ENCODE measurements at places on chromosomes 5 and 9.

DNA sequence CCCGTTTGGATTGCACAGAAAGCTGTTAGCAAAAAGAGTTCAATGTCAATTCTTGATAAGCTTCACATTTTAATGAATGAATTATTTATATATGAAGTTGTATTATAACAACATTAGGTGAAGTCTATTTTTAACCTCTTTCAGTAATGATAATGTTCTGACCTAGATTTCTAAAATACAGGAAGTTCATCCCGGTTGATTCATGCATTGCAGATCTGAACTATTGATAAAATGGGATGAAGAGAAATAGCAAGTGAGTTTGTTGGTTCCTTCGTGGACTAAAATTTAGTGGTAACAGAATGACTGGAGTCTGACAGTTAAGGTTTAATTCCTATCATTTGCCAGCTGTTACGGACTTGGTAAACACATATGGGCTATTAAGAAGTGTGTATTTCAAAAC is 180.5 kb downstream of the PCSK1 start:
- no peak for DNase-seq

DNA sequence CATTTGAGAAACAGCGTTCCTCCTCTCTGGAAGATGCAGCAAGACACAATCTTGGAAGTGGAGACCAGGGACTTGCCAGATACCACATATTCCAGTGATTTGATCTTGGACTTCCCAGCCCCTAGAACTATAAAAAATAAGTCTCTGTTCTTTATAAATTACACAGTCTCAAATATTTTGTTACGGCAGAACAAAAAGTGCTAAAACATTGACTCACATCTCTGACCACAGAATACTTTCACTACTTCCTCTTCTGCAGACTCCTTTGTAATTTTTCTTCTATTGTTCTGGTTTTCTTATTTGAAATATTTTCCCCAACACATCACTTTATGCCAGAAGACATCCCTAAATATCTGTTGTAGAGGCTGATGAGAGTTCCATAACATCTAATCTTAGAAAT is 706.1 kb upstream of the CDH18 start:
- DNase-seq = no peak

- no peak for DNase-seq
Measured at GRCh38 chr9:126327006-126327713, 531 bp downstream of the MVB12B start.

GRCh38 chr9:20980832-20981455 is 50.5 kb downstream of the HACD4 start:
- no peak for DNase-seq

DNA sequence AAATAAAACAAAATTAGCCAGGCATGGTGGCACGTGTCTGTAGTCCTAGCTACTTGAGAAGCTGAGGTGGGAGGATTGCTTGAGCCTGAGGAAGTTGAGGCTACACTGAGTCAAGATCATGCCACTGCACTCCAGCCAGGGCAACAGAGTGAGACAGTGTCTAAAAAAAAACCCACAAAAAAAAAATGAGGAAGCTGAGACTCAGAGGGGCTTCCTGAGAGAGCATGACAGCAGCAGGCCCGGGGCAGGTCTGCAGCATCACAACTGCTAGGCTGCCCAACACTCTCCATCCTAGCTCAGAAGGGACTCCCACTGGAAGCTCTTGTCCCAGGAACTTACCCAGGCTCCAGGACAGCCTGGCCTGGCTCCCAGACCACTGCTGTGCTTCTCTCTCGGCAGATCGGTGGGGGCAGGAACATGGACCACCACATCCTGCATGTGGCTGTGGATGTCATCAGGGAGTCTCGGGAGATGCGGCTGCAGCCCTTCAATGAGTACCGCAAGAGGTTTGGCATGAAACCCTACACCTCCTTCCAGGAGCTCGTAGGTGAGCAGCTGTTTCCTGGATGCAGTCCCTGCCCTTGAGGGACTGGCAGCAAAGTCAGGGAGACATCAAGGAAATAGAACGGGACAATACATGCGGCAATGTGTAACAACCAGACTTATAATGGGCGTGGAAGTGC is 19.1 kb downstream of the PTGS1 start:
- DNase-seq = no peak

GRCh38 chr5:148214665-148215185 is 11.9 kb downstream of the SPINK6 start:
- no peak for DNase-seq

DNA sequence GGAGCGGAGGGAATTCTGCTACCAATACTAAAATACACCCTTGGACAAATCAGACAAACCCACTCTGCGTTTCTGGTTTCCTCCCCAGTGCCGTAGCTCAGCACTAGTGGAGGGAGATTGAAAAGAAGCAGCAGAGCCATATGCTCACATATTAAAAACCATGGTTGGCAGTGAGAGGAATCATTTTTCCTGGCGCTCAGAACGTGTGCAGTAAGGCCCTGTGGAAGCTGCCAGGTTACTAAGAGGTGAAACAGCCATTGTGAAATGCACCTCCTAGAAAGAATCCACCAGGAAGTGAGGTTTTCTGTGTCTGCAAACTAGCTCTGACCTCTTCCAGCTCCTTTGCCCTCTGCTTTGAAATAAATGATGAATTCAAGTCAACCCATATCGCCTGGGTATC is 177.2 kb downstream of the ERCC6L2 start:
- DNase-seq = no peak

DNA sequence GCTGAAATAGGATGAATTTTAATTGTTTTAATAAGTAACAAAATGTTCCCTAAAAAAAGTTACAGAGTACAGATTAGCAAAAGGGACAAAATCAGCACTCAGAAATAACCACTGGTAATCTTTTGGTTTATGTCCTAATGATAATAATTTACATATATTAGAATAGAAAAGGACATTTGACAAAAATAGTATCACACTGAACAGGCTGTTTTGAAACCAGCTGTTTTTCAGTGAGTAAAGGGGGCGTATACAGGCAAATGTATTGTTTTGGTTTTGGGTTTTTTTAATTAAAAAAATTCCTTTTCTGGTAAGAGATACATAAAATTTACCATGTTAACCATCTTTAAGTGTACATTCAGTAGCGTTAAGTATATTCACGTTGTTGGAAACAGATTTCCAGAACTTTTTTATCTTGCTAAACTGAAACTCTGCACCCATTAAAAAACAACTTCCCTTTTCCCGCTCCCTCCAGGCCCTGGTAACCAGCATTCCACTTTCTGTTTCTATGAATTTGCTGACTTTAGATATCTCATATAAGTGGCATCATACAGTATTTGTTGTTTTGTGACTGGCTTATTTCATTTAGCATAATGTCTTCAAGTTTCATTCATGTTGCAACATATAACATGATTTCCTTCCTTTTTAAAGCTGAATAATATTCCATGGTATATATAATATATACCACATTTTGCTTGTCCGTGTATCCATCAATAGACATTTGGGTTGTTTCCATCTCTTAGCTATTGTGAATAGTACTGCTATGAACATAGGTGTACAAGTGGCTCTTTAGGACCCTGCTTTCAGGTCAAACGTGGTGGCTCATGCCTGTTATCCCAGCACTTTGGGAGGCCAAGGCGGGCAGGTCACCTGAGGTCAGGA is 20.6 kb upstream of the LARP1 start:
- DNase-seq = no peak

- DNase-seq = no peak
Measured at GRCh38 chr9:105842023-105842644, 147.8 kb downstream of the TMEM38B start.

GRCh38 chr9:12875191-12875590 is 100.4 kb downstream of the LURAP1L start:
- no peak for DNase-seq

- DNase-seq = no peak
Measured at GRCh38 chr5:148569948-148570347, 84.4 kb downstream of the HTR4 start.

DNA sequence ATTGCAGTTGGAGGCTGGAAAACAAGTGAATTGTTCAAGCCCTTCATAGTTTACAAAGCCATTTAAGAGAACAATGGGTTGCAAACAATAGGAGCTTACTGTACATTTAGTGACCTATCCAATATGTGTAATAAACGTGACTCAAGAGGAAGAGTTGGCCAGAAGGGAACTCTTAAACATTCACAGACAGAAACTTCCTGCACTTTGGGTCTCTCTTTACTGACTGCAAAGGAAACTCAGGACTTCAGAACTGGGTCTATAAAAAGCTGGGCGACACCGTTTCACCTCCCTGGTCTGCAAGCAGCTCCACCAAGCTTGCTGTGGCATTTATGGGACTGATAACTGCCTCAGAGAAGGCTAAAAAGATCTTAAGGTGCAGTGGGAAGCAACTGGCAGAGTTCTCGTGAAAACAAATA is 48.7 kb upstream of the SPATA31D4 start:
- no peak for DNase-seq
